ENCODE measurements at places on chromosomes 16 and 17.

- no peak for DNase-seq
Observed at GRCh38 chr17:48160177-48161081, 52.9 kb downstream of the SNX11 start.

- no peak for DNase-seq
Observed at GRCh38 chr17:11539637-11540036, 58.6 kb upstream of the DNAH9 start.

GRCh38 chr16:57072616-57073275 is 19.6 kb upstream of the CPNE2 start:
- DNase-seq: no peak

- no peak for DNase-seq
Observed at GRCh38 chr16:1823821-1824220, 2.8 kb downstream of the HAGH start.

DNA sequence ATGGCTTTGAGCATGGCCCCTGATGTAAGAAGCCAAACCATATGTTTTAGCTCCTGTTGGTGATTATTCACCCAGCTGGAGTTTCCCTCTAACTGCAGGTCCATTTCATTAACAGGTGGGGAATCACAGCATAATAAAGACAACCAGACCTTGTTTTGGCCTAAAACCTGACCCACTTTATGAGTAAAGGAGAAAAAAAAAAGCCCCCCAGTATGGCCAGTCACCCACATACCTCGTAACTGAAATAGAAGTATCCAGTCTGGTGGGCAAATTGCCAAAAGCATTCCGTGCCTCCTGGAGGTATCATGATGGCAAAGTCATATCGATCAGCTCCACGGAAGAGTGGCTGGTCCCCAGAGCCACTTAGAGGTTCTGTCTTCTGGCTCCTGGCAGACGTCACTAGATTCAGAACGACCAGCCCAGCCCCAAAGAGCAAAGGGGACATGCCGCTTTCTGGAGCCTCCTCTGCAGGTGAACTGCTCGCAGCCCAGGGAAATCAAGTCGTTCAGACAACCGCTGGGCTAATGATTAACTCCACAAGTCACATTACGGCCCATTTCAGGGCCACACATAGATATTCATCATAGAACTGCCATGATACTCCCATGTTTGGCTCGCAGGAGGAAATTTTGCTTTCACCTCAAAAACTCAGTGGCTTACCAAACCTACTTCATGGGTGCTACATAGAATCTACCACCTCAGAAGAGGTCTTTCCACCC is at the start of gene TMED6:
Gene TMED6 (minus strand): TSS at position 478 of the 719 bp plus-strand sequence. CDS start 33 bp downstream, at position 445.
- DNase-seq: no peak

DNA sequence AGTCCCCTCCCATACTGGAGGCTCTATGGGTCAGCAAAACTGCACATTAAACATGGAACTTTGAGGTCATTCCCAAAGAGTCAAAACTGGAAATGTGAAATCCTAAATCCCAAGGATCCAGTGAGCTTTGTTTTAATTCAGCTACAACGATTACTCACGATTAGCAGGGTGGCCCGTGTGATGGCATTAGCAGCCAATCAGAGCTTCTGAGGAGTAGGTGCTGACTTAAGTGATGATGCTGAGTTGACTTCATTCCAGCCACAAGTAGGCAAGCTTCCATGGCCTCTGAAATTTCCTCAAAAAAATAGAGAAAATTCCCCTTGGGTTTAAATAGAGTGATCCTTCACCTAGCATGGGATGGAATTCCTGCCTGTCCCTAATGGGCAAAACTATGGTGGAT is 28.1 kb upstream of the BEAN1 start:
- no peak for DNase-seq

DNA sequence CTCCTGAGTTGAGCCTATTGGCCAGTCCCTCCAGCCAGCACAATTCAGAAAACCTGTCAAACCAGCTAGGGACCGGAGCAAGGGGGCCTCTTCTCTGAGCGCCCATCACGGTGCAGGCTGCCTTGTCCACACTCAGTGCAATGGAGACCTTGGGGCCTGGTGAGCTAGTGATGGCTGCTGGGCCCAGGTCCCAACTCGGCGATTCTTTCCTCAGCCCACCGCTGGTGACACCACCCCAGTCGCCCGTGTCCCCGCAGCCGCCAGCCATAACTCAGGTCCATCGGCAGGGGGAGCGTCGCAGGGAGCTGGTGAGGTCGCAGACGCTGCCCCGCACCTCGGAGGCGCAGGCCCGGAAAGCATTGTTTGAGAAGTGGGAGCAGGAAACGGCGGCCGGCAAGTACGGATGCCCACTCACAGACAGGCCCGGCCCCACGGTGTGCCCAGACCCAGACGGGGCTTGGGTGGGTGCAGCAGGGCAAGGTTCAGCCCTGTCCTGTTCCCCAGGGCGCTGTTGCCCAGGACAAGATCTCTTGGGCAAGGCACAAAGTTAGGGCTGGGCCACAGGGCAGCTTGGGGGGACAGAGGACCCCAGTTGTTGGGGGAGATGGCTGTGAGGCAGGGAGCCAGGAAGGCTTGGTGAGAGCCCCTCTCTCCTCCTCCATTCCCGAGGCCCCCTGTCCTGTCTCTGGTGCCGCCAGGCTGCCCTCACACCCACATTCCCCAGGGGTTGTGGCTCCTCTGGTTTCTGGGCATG is 10.8 kb downstream of the SMTNL2 start:
- DNase-seq: no peak

GRCh38 chr17:16872351-16873173 is 99.4 kb downstream of the TNFRSF13B start:
- DNase-seq: no peak

DNA sequence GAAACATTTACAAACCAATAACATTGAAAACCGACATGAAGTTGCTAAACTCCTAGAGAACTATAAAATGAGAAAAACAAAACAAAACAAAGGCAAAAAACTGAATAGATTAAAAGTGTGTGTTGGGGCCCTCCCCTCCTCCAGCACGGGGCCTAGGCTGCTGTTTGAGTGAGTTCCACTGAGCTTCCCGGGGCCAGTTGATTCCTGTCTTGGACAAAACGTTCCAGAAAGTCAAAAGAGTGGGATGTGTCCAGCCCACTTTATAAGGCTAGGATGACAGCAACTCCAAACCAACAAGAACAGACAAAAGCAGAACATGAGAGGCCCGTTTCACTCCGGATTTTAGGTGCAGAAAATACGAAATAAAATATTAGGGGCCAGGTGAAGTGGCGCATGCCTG is 11.6 kb upstream of the CSNK1D start:
- no peak for DNase-seq

GRCh38 chr17:2195729-2196128 is 107.9 kb downstream of the SMG6 start:
- DNase-seq: no peak

DNA sequence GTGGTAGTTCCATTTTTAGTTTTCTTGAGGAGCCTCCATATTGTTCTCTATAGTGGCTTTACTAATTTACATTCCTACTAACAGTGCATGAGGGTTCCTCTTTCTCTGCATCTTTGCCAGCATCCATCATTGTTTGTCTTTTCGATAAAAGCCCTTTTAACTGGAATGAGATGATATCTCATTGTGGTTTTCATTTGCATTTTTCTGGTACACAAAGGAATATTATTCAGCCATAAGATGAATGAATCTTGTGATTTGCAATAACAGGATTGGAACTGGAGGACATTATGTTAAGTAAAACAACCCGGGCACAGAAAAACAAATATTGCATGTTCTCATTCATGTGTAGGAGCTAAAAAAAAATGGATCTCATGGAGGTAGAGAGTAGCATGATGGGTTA is 31.6 kb downstream of the ITGAM start:
- no peak for DNase-seq

DNA sequence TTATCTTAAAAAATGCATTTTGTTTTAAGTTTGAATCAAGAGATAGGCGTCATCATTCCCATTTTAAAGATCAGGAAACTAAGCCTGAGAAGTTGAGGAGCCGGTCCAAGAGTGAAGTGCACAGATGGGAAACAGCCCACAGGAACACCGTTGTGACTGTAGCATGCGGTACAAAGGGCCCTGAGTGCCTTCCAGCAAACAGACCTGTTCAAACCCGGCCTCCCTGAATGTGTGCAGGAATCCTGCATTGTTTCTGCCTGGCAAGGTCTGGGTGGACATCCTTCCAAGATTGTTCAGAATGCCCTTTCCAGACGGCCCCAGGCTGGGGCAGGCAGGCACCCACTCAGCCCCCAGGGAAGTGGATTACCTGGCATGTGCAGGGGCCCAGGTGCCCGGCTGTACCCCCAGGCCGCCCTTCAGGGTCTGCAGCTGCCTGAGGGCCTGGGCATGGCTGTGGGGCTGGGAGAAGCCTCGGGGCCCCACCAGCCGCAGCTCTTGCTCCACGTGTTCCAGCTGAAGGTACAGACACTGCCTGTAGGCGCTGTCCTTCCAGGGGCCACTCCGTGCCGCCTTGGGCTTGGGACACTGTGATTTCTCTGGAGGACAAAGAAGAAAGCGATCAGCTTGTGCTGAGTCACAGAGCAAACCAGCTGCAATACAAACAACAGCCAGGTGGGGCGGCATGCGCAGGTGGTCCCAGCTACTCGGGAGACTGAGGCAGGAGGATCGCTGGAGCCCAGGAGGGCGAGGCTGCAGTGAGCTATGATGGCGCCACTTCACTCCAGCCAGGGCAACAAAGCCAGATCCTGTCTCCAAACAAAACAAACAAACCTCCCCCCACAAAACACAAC is 45.0 kb upstream of the GCSH start:
- DNase-seq: peak; percentile 45

DNA sequence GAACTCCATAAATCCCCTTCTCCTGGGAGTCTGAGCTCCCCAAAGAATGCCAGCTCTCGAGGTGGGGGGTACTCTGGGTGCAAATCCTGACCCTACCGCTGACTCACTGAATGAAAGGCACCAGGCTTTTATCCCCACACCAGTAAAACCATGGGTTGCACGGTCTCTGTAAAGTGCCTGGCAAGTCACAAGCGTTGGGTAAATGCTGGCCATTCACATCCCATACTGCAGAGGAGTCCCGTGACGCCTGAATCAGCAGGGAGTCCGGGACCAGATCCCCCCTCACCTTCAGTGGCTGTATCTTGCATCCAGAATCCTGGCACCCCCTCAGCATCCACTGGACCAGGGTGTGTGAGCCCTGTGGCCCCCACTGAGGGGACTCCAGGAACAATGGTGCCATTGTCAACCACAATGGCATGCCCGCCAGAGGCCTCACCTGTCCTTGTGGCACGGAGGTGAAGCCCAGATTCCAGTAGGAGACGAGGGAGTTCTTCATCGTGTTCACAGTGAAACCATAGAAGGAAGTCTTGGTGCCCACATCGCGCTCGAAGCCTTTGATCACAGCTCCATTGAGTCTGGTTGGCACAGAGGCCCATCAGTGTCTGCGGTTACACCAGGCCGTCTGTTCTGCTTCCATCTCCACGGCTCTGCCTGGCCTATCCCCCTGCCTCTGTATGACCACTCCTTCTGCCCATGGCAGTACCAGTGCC is 13.3 kb downstream of the ST6GALNAC2 start:
- DNase-seq: no peak

- no peak for DNase-seq
Observed at GRCh38 chr17:75611851-75612429, 21.3 kb upstream of the SMIM5 start.

GRCh38 chr16:78890373-78890895 is 710.1 kb downstream of the MAF start:
- no peak for DNase-seq

GRCh38 chr16:57647136-57647875 is 18.9 kb downstream of the ADGRG1 start:
- no peak for DNase-seq

DNA sequence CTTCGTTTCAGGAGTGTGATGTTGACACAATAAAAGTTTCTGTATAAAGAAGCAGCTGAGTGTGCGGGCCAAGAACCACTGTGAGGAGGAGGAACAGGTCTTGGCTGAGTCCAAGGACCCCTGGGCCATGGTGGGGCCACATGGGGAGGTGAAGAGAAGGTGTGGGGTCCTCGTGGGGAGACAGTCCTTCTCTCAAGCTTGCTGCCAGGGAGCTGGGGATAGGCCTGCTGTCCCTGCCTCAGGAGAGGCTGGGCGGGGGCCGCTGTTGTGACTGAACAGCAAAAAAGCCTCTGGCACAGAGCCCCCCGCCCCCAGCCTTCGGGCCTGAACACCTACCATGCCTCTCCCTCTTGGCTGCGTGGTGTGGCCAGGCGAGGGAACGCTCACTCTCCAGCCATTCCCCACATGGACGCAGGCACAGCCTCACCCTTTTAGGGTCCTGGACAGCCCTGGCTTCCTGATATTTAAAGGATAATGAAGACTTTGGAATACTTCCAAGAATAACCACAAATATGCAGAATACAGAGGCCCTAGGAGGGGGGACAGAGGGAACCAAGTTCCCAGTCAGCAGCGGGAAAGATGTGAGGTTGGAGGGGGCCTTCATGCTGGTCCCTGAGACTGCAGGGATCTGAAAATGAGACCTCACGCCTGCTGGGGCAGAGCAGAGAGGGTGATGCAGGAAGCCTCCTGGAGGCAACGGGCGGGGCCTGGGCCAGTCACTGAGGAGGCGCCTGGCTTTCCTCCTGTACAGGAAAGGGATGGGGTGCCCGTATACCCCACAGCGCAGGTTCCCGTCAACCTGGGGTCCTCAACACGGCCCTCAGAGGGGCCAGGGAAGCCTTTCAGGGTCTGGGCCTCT is 100.0 kb upstream of the CREBBP start:
- DNase-seq: no peak

DNA sequence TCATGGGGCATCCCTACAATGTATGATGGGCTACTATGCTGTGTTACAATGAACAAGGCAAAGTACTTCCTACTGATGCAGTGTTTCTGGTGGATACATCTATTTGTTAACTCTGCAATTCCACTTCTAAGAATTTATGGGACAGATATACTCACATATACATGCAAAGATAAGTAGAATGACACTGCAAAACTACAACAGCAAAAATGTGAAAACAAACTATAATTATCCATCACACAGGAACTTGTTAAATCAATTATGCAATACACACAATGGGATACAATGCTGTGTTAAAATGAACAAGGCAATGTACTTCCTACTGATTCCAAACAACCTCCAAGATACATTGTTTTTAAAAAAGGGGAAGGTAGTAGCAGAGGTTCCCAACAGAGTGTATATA is 3.2 kb downstream of the DDX52 start:
- no peak for DNase-seq

GRCh38 chr16:72430121-72430520 is 258.2 kb upstream of the PMFBP1 start:
- no peak for DNase-seq

GRCh38 chr17:63240106-63240505 is 206.0 kb downstream of the CYB561 start:
- no peak for DNase-seq

GRCh38 chr17:50297407-50297865 is 23.2 kb downstream of the TMEM92 start:
- peak; percentile 80 for DNase-seq

DNA sequence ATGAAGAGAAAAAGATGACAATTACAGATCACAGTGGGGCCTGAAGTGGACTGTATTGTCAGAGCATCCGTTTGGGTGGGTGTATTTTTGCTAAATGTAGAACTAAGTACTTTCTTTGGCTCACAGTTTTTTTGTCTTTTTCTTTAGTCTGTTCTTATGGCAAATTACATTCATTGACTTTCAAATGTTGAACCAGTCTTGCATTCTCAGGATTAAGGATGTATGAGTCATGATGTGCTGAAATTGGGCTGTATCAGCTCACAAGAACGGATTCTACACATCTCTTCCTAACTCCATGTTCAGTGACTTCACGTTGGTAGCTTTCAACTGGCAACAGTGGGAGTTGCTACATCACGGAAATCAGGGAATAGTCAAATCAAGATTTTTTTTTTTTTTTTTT is 66.5 kb downstream of the TEX2 start:
- no peak for DNase-seq

GRCh38 chr16:82580298-82580890 is 46.4 kb upstream of the CDH13 start:
- peak; percentile 4 for DNase-seq
